ENCODE measurements at places on chromosomes 2 and 18.
A peak's percentile ranks its signal among the peaks of the same experiment; 100 is the strongest.

- peak; percentile 13 for DNase-seq
These were observed 171.1 kb upstream of the SKOR2 start for GRCh38 chr18:47422524-47422923.

DNA sequence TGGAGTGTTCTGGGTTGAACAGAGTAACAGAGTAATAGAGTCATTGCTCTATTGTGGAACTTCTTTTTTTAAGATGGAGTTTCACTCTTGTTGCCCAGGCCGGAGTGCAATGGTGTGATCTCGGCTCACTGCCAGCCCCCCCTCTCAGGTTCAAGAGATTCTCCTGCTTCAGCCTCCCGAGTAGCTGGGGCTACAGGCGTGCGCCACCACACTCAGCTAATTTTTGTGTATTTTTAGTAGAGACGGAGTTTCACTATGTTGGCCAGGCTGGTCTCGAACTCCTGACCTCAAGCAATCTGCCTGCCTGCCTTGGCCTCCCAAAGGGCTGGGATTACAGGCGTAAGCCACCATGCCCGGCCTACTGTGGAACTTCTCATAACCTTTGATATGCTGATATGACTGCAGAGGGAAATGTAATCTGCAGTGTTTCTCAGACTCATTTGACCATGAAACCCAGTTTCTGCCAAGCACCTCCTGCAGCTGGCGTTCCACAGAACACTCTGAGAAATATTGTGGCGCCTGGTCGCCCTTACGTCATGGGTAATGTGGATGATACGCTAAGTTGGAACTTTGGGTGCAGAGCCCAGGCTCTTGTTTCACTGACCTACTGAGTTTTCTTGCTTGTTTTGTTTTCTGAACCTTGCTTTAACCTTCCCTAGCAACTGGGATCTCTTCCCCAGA is 213.8 kb downstream of the BCL2 start:
- DNase-seq = no peak

DNA sequence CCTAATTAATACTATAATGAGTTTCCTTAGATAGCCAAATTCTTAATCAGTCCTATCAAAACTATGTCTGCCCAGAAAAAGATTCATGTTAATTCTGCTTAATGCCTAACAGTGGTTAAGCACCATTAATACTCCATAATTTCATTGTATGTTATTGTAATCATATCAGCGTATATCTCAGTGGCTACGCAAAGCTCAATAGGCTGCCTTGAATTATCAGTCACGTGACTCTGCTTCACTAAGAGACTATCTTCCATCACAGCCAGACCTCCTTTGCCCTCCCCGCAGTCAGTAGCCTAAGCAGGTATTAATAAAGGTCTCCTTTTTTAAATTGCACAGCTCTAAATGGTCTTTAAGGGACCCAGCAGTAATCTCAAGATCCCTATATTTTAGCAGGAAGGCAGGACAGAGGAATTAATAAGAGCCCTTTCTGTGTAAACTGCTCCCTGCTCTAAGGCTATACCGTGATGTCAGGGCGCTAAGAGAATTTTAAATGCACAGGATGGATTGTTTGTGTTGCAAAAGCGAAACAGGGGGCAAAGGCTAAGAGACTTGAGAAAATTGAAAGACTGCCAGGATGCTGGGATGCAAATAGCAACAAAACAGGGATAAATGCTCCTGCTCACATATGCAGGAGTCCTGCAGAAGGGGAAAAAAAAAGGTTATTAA is 215.6 kb upstream of the POU3F3 start:
- DNase-seq = no peak

DNA sequence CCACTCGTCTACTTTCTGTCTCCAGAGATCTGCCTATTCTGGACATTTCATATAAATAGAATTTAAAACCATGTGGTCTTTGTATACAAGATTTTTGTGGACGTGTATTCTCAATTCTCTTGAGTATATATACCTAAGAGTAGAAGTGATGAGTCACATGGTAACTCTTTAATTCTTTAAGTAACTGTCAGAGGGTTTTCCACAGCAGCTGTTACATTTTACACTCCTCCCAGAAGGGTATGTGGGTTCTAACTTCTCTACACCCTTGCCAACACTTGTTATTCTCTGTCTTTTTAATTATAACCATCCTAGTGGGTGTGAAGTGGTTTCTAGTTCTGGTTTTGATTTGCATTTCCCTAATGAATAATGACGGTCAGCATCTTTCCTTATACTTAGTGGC is 70.9 kb downstream of the MAP3K20 start:
- no peak for DNase-seq

GRCh38 chr2:177735318-177735803 is 337.2 kb downstream of the PDE11A start:
- no peak for DNase-seq

- DNase-seq = no peak
These were observed 217.8 kb downstream of the HAUS1 start for GRCh38 chr18:46321955-46322354.

- DNase-seq = no peak
These were observed 119.5 kb upstream of the CYRIA start for GRCh38 chr2:16785149-16785548.

DNA sequence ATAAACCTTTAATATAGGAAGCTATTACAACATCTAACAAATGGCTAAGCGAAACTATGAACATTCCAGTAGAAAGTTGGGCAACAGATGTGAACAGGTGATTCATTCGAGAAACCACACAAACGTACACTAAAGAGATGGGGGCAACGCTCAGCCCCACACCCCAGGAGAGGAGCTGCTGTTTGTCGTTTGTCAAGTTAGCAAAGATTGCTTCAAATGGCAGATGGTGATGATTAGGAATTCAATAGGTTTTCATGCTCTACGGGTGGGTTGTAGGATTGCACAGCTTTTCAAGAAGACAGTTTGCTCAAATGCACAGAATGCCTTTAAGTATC is 154.7 kb upstream of the HDAC4 start:
- DNase-seq = peak; percentile 6

DNA sequence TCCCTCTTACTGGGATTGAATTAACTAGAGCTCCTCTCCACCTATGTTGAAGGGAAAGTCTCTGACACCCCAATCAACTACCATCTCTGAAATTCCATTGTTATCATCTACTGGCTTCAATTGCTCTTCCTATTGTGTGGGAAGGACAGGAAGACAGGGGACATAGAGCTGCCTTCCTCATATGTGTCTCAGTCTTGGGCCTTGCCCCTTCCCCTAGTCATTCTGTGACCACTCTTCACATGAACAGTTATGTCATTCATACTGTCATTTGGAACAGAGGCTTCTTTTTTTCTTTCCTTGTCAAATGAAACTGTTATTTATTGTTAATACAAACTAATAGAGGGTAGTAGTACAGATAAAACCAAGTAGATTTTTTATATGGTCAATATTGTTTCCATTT is 69.6 kb upstream of the EMILIN2 start:
- DNase-seq = no peak

DNA sequence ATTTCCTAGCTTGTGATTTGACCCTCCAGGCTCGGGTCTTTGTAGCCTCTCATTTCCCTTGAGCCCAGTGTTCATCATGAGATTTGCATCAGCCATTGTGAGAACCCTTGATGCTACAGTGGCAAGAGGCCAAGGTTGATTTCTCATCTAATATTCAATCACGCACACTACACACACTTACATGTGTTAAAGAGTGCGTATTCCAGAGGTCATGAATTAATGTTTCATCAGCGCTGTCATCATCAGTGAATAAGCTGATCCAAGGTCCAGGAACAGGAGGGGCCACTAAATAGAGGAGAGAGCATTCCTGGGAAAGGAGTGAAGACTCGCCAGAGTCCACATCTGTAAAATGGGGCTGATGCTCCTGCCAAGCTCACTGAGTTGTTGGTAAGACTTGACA is 276.1 kb upstream of the SIX2 start:
- DNase-seq = no peak

GRCh38 chr2:128356127-128356526 is 37.5 kb upstream of the HS6ST1 start:
- DNase-seq = no peak

GRCh38 chr2:236562434-236562833 is 7.2 kb upstream of the ACKR3 start:
- DNase-seq = no peak

- DNase-seq = no peak
These were observed 45.2 kb upstream of the MEIS1 start for GRCh38 chr2:66389651-66390131.

DNA sequence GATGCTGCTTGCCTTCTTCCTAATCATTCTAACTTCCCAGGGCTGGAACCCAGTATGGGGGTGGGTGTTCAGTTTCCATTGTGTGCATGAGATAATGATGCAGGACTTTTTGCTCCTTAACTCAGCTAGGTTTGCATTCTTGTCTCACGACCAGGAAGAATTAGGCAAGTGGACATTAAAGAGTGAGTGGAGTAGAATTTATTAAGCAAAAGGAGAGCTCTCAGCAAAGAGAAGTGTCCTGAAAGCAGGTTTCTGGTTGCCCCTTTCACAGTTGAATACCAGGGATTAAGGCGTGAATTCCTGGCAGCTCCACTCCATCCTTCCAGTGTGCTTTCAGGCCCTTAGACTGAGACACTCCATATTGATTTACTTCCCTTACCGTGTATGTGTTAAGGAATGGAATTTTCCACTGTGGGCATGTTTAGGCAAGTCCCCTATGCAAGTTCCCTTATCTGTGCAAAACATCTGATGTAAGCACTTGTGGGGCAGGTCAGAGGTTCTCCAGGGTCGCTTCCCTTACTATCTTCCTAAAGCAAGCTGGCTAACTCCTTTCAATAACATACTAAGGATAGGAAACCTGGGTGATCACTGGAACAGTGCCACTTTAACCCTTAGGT is 126.5 kb downstream of the GPR39 start:
- DNase-seq = peak; percentile 0

DNA sequence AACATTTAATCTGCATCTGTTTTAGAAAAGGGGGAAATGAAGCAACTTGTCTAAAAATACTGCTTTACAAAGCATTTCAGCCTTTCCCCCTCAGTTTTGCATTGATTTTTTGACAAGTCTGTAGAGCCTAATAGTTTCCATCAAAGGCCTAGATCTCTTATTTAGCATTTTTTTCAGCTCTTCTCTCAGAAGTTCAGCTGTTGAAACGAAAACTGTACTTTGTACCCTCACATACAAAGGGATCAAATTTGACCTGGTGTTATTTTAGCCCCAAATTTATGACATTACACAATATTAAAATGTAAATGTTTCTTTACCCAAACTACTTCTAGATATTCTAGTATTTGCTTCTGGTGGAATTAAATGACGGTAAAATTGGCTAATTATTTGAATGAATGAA is 13.0 kb downstream of the YPEL5 start:
- no peak for DNase-seq
